ENCODE measurements at places on chromosomes 5 and 9.

DNA sequence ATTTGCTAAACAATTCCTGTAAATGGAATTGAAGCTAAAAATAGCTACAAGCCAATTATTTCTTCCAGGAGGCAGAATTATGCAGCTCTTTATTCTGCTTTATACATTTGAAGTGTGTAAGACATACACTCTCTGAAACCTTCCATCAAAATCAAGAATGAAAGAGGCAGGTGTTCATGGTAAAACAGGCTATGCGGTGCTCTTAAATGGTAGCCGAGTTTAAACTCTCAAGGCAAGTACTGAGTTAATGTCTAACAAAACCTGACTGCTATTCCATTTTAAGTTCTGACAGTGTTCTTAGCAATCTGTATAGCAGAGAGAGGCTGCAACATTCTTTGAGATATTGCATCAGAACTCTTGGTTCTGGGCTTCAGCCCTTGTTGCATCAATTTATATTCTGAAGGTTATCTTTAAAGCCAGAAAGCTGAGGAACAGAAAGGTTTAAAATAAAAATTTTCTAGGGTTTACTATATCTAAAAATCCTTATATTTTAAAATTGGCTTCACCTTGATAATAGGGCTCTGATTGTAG is 248.3 kb upstream of the CCNG1 start:
- DNase-seq, result no peak

DNA sequence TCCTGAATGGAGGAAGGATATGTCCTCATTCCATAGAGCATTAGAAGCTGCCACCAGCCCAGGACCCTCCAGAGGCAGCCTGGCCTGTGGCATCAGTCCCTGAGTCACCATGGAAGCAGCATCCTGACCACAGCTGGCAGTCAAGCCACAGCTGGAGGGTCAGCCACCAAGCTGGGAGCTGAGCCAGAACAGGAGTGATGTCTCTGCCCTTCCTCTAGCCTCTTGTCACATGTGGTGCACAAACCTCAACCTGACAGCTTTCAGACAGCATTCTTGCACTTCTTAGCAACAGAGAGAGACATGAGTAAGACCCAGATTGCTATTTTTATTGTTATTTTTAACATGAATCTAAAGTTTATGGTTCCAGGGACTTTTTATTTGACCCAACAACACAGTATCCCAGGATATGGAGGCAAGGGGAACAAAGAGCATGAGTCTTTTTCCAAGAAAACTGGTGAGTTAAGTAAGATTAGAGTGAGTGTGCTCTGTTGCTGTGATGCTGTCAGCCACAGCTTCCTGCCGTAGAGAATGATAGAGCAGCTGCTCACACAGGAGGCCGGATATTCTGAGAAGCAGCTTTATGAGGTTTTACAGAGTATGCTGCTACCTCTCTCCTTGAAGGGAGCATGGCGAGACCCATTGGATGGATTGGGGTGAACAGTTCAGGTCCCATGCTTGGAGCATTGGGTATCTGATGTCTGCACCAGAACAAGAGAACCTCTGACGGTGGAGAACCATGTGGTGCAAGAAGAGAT is 13.0 kb upstream of the CYFIP2 start:
- DNase-seq, result no peak

DNA sequence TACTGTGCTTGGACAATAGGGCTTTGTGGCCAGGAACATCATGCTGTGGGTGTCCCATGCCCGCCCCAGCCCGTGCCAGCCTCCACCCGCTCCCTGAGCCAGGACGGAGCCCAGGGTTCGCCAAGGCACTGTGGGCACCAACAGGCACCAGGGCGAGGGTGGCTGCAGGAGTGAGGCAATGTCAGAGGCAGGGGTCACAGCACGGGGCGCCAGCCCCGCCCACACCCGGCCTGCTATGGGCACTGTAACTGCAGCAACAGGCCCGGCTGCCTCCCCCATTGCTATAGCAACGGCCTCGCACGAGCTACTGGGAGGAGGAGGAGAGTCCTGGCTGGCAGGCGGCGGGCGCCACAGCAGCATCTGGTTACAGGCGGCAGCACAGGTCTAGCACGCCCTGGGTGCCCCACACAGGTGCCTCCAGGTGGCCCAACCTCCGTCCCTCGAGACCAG is 2.5 kb downstream of the ABCA2 start:
- peak; percentile 62 for DNase-seq

DNA sequence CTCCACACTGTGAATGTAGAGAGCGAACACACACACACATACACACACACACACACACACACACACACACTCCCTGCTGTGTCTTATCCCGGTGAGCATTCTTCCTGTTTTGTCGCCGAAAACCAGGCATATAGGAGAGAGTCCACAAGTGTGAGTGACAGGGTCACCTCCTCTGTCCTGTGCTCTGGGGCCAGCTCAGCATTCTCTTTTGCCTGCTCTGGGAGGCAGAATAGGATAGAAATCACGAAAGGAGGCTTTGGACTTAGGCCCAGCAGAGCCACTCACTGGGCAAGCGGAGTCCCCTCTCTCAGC is 3.0 kb downstream of the LAMC3 start:
- no peak for DNase-seq

- DNase-seq, result no peak
These were observed 84.5 kb upstream of the FREM1 start for GRCh38 chr9:14994738-14995137.

DNA sequence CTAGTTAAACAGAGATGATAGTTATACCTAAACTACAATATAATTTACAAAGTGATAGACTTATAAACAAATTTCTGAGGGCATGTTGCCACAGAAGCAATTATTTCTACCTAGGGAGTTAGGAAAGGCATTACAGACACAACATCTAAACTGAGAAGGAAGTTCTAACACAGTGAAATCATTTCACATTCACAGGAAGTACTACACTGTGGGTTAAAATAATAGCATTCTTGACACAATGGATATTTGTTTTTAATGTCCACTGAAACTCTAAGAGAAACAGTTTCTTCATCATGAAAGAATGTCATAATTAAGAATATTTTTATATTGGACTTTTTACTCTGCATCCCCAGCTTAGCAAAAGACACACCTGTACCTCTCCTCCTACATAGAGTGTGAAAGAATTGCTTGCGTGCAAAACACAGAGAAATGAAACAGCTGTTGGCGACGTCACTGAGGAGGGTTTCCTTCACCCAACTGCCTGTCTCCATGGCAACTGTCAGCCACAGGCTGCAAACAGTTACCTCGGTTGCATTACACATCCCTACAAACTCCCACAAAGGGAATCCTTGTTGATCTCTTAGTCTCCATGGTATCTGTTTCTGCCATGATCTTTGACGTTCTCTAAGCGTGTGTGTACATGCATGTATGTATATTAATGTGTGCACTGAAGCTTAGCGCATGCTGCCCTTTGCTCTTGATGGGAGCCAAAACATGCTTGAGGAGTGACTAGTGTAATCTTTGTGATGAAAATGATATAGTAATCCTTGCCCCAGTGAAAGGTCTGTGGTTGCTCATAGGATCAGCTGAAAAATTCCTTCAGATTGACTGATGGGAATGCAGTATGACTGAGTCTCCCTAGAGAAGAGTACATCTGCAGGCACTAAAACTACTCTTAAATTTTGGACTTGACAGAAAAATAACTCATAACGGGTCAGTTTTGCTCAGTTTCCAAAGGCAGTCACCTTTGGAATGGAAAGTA is 168.5 kb downstream of the ACTL7B start:
- no peak for DNase-seq

- no peak for DNase-seq
These were observed 80.4 kb downstream of the RGS3 start for GRCh38 chr9:113543982-113544303.

DNA sequence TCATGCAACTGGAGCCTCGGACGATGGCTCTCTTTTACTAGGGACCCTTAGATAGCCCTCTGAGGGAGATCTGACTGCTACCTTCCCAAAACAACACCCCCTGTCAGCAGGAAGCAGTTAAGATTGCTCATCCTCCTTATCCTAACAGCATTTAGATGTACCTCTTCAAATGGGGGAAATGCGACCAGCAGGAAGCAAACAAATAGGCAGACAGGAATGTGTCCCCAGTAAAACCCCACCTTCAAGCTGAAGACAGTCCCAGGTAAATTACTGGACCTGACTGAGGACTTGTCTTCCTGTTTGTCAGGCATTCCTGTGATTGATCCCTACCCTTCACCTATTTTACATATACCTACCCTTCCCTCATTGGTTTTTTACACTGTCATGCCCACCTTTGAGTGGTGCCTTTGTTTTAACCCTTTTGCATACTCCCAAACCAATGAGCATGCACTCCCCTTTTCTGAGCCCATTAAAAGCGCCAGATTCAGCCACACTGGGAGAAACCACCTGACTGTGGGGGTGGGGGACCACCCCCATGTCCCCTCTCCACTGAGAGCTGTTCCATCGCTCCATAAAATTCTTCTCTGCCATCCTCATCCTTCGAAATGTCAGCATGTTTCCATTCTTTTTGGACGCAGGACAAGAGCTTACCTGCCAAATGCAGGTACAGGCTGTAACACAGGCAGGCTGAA is 954.0 kb upstream of the CDH6 start:
- no peak for DNase-seq
